ENCODE measurements at places on chromosomes 11 and 22.

GRCh38 chr11:3370311-3370870 is 8.6 kb downstream of the ZNF195 start:
- no peak for DNase-seq

DNA sequence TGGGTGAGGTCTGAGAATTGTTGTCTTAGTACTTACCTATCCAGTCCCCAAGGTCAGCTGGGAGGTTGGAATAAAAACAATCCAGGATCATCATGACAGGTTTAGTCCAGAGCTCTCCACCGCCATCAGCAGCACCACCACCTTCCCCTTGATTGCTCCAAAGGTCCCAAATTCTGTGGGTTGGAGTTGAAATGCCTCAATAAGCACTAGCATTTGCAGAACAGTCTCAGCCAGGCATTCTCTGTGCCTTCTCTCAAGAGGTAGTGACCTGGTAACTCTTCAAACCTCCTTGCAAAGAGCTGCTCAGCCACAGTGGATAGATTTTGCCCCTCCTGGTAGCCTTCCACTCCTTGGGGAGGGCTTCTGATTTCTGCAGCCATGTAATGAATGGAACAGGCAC is 69.6 kb downstream of the PRDM11 start:
- no peak for DNase-seq

DNA sequence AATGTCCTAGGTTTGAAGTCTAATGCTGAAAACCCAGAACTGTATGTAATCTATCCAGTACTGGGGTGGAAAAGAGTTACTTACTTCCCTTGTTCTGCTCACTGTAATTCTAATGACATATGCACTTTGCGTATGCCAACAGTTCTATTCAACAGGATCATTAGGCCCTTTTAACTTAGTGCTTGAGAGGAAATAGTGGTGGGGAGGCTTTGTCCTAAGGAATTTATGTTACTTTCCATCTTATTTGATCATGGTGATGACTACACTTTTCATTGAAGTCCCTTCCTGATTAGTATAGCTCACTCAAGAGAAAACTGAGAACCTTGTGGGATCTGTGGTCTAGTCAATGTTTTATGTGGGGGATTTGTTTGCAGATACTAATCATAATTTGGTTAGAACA is 348.2 kb downstream of the GUCY1A2 start:
- no peak for DNase-seq

- DNase-seq = no peak
These were observed 9.0 kb downstream of the CRKL start for GRCh38 chr22:20926243-20926642.

- no peak for DNase-seq
These were observed 88.1 kb upstream of the ARHGAP32 start for GRCh38 chr11:129280027-129280811.

GRCh38 chr11:112213753-112214152 is 12.5 kb upstream of the PTS start:
- no peak for DNase-seq

DNA sequence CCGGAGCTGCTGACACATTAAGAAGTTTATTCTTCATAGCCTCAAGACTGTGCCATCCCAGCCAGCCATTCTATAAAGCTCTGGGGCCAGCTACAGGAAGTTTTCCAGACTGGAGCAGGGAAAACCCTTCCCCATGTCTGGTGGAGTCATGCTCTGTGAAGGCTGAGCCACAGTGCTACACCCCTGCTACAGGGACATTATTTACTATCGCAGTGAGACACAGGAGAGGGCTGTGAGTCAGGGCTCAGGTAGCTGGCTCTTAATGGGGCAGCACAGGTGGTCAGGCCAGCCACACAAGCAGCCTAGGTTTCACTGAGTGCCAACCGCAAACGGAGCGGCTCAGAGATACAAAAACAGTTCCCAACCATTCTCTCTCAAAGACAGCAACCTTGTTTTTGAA is 12.1 kb downstream of the HPS4 start:
- no peak for DNase-seq

GRCh38 chr11:120657306-120658070 is 145.9 kb downstream of the GRIK4 start:
- DNase-seq = no peak

- DNase-seq = no peak
These were observed at the start of gene EHBP1L1 for GRCh38 chr11:65575568-65576231. Gene EHBP1L1 (plus strand): TSS chr11:65576053. CDS start chr11:65576303, 250 bp downstream.

DNA sequence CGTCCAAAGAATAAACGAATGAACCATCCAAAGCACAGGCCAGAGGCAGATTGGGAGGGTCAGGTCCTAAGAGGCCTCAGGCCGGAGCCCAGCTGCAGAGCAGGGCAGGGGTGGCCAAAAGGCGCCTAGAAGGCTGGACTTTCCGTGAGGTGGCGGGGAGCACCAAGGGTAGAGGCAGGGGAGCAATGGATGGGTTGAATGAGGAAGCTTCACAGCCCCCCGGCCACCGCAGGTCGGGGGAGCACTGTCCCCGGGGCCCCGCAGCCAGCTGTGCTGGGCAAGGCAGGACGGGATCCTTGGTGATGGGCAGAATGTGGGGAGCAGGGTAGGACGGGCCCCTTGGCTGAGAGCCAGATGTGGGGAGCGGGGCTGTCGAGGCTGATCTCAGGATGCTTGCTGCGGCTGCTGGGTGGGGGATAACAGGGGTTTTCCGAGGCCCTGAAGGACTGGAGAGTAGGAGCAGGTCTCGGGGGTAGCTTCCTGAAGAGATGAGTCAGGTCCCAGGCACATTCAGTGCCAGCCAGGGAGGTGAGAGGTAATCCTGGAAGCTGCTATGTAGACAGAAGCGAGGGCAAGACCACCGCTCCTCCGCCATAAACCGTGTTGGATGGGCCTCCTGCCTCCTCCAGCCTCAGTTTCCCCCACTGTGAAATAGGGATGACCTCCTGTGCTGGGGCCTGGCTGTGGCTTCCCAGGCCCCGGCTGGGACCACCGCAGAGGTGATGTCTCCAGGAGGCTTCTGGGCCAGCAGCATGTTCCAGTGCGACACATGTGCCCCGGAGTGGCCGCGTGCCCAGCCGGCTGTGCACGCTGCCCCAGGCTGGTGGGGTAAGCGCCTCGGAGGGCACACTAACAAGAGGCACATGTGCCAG is 34.6 kb upstream of the KCNQ1OT1 start:
- DNase-seq = no peak

- DNase-seq = no peak
These were observed 688 bp upstream of the LRRC74B start for GRCh38 chr22:21044931-21045584.

DNA sequence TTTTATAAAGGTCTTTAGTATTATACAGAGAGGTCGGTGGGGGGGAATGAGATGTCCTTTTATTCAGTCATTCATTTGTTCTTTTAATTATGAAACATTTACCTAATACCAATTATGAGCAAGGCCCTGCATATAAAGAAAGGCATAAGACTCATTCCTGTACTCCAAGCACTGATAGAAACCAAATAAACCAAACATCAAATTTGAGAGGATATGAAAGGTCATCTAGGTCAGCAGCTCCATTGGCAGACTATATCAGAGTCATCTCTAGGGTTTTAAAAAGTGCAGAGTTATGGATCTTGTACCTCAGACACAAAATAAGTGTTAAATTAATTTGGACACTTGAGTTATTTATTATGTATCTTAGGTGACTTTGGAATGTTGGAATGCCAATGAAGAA is 71.5 kb downstream of the CASP12 start:
- no peak for DNase-seq

DNA sequence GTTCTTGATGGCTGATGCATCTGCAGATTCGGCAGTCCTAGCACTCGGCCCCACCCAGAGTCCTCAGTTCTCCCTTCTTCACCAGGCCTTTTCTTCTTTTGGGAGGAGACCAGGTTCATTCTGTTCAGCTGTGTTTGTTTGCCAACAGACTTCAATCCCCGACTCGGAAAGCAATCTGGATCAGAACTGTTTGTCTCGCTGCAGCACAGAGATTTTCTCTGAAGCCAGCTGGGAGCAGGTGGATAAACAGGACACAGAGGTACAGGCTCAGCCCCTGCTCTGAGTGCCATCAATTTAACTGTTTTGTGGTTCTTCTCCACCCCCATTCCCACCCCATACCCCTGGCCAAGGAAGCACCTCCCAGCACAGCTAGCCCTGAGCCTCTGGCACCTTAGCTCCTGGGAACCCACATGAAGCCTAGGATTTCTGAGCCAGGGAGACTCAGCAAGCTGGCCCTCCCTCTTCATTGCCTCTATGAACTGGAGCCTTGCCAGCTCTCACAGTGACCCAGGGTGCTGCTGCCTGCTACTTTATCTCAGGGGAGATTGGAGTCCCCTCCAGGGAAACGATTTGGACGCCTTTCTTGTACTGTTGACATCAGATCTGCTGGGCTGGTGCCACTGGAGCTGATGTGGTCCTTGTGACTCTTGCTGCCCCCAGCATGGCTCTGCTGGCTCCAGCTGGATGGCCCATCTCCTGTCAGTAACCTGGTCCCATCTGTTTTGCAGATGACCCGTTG is 58.2 kb upstream of the HORMAD2 start:
- peak; percentile 40 for DNase-seq

- DNase-seq = no peak
These were observed 104.4 kb downstream of the FANCF start for GRCh38 chr11:22521226-22521625.

DNA sequence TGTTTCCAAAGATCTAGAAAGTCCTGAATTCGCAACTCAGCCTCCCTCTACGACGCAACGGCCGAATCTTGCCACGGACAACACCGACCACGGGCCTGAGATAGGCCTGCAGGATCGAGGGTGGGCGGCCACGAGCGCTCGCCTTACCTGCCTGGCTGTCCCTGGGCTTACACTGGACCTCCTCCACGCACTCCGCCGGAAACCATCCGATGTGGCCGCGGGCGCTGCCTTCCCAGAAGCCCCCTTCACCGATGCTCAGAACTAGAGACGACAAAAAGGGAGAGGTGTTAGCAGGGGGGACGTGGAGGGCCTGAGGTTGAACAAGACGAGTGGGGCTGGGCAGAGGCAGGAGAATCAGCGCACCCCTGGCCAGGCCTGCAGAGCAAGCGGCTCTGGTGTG is 400.0 kb downstream of the CTTN start:
- no peak for DNase-seq

- DNase-seq = no peak
These were observed 3.9 kb downstream of the TMEM134 start for GRCh38 chr11:67465189-67465510.

DNA sequence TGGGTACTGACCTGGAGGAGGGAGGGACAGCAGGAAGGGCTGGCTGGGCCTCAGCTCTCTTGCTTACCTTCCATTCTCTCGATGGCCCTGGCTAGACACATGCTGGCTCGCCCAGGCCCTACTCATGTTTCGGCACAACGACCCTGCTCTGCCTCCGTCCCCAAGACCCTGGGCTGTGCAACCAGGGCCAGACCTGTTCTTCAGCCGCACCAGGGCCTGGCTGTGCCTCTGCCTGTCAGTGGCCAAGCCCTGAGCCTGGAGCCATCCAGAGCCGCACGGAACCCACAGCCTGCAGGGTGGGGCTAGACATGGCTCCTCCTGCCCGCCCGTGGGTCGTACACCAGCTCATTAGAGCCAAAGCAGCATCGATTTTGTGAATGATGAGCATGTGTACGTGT is 47.5 kb downstream of the RTN4R start:
- DNase-seq = no peak

- DNase-seq = no peak
These were observed 16.8 kb downstream of the LSP1 start for GRCh38 chr11:1869427-1870325.

GRCh38 chr11:954392-955153 is 28.9 kb downstream of the AP2A2 start:
- DNase-seq = no peak

- no peak for DNase-seq
These were observed 1682.4 kb downstream of the LRRC4C start for GRCh38 chr11:39777035-39777434.

DNA sequence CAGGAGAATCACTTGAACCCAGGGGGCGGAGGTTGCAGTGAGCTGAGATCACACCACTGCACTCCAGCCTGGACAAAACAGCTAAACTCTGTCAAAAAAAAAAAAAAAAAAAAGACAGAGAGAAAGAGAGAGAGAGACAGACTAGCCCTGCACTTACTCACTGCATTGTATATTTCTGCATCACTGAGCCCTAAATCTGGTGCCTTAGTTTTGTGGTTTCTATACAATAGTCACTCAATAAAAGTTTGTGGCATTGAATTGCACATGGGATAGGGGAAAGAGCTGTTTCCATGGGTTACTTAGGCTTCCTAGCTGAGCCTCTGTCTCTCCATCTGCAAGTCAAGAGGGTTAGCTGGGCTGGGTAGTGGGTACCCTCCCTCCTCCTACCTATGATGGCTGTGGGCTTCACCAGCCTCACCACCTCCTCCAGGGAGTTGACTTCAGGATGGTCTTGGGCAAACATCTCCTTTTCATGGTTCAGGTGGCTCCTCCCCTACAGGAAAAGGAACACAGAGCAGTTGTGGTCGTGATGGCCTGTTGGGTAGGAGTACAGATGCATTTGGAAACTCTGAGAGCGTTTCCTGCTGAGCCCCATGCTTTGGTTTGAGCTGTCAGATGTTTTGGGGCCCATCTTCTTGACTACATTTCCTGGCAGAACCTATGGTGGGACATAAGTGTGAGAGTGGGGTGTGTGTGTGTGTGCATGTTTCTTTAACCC is 73.2 kb downstream of the CCDC81 start:
- no peak for DNase-seq

DNA sequence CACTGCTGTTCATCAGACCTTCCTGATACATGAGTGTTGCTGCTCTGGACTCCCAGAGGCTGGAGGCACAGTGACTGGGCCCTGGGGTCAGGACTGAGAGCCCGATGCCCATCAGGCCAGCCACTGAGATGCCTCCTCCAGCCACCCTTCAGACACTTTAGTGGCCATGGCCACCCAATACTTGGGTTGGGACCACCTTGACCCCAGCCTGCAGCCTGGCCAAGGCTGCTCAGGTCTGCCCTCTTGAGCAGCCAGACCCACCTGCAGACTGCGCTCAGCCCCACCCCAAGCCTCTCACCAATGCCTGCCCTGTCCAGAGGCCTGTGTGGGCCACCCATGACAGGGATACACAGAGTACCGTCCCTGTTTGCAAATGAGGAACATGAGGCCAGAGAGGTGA is 4.2 kb downstream of the RNF215 start:
- DNase-seq = no peak

DNA sequence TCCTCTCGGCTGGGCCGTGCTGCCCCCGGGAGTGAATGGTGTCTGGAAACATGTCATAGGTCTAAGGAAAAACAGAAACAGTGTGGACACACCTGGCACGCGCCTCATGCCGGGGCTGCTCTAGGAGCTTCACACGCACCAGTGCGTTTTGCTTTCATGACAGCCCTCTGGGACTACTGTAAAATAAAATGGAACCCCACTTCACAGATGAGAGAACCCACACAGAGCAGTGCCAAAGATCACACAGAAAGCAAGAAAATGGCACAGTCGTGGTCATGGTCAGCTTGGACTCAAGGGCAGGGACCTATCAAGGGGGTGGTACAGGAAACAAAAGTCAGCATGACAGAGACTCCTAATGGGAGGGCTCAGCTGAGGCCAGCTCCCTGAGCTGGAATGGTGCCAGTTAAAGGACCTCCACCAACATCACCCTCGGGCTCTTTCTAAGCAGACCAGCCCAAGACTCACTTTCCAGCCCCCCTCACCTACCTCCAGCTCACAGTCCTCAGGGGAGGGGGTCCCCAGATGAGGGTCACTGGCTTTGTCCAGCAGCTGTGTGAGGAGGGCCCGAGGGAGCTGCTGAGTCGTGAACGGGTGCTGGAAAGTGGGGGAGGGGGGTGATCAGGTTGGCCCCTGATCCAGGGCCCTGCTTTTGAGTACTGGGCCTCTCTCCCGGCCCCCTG is 3.3 kb downstream of the MAP4K2 start:
- no peak for DNase-seq

Data from SHP77 treated with DMSO at 0.1 percent for 48 hours (cell line).